ENCODE measurements at places on chromosomes 2 and 18.

DNA sequence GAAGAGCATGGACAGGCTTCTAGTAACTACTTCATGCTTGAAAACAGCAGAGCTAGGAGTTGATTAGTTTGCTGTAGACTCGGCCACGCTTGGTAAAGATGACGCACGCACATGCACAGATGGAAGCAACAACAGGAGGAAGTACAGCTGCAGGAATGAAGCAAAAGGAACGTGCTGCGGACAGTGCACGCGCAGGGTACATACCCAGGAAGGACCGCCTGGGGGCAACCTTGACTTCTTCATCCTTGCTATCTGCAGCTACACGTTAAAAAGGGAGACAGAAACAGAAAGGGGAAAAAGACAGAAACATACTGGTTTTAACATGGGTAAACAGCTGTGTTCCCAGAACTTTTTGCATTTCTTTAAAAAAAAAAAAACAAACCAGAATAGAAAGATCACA, 17.7 kb downstream of the SLC66A2 start:
- no peak for DNase-seq

DNA sequence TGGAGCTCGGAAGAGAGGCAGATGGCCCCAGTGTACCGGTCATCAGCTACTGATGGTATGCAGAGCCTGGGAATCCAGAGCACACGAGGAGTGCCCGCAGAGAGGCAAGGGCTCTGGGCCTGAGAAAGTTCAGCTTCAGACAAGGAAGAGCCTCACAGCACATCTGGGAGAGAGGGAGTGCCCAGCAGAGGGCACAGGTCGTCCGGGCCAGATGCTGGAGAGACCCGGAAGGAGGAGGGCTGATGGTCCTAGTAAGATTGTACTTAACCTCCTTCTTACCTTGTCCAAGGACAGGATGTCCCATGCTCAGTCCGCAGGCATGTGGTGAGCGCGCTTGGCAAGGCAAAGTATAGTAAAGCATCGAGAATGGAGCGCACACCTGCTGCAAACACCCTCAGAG, 24.4 kb upstream of the CHMP1B start:
- no peak for DNase-seq

- no peak for DNase-seq
These were observed 12.1 kb downstream of the PTMA start for GRCh38 chr2:231720292-231720986.

DNA sequence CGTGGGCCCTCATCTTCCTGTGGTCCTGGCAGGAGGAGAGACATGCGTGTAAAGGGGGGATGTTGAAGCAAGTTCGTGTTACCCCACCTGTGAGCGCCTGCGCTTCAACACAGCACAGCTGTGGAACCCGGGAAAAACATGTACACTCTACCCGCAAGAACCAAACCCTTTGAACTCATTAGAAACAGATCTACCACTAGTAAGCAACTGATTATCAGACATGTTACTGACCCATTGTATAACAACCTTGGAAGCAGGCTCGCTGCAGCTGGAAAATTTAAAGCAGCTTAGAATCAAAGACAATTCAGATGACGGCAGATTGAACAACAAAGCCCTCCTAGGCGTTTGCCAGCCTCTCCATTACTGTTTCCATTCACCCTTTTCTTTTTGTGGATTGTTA, 771.7 kb upstream of the SALL3 start:
- no peak for DNase-seq

DNA sequence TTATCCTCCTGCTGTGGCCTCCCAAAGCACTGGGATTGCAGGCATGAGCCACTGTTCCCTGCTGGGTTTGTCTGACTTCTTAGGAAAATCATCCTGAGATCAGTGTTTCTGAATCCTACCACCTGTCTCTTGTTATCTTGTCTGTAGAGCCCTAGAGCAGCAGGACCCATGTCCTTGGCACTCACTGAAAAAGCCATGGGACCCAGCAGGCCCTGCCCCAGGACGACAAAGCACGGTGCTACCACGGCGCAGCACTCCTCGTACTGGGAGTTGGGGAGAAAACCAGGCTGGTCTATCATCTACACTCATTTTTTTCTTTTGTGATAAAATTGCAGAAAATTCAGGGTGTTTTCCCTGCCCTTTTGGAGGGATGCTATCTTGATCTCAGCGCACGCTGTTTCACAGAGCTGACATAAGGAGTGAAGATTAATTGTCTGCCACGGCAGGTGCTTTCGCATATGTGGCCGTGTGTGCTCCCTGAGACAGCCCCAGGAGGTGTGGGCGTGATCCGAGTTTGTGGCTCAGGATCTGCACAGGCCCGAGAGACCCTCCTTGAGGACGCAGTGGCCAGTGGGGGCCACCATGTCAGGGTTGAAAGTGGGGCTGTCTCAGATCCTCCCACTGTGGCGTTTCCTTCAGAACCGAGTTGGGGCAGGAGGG, 179.1 kb downstream of the LDLRAD4 start:
- no peak for DNase-seq

GRCh38 chr2:211174631-211175030, 618.2 kb downstream of the CPS1 start:
- no peak for DNase-seq

GRCh38 chr2:65728477-65729180, 296.2 kb upstream of the SPRED2 start:
- DNase-seq, result no peak

Data from T-cell (primary cell).